ENCODE measurements at places on chromosomes 13 and 19.

DNA sequence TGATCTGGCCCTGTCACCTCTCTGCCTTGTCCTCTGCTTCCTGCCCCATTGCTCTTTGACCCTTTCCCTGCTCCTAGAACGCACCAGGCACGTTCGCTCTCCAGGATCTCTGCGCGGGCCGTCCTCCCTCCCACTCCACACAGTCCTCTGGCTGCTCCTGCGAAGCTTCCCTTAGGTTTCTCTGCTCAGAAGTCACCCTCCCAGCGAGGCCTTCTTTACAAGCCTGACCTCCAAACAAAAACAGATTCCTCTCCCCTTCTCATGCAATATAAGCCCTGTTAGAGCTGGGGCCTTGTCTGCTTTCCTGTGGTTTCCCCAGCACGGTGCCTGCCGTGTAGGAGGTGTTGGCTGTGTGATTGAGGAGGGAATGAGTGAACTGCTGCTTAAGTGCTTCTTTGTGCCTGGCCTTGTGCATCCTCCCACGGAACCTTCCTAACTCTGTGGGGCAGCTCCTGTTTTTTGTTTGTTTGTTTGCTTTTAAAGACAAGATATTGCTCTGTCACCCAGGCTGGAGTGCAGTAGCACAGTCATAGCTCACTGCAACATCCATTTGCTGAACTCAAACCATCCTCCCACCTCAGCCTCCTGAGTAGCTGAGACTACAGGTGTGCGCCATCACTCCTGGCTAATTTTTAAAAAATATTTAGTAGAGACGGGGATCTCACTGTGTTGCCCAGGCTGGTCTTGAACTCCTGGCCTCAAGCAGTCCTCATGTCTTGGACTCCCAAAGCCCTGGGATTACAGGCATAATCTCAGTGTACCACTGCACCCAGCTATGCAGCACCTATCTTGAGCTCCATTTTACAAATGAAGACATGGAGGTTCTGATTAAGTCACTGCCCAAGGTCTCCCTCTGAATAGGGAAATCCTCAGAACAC, 82.0 kb downstream of the SIPA1L3 start:
- DNase-seq = no peak

- peak; percentile 96 for DNase-seq
Measured at GRCh38 chr19:49850487-49851342, at the start of gene PTOV1. Gene PTOV1 (plus strand): TSS chr19:49851159.

- DNase-seq = no peak
Measured at GRCh38 chr13:42950181-42950580, 41.9 kb downstream of the EPSTI1 start.

- DNase-seq = no peak
Measured at GRCh38 chr13:35144166-35144890, 202.3 kb downstream of the NBEA start.

Measured in LoVo (cell line).